ENCODE measurements at places on chromosomes 5 and 9. TPM values are rescaled to one million over a fixed set of nuclear protein-coding genes. Genes with fewer than 3 reads are reported as not detected.

GRCh38 chr5:11128021-11128420 lies 367.0 kb upstream of the DAP start:
- H3K27ac ChIP-seq = no peak overlapping the region
- no peaks in the 10 kb centered on the region for H3K27me3 ChIP-seq
- H3K4me3 ChIP-seq = no peak overlapping the region
- H3K36me3 ChIP-seq = no peaks in the 10 kb centered on the region
- H3K4me1 ChIP-seq = no peaks in the 10 kb centered on the region
- no peak for DNase-seq

DNA sequence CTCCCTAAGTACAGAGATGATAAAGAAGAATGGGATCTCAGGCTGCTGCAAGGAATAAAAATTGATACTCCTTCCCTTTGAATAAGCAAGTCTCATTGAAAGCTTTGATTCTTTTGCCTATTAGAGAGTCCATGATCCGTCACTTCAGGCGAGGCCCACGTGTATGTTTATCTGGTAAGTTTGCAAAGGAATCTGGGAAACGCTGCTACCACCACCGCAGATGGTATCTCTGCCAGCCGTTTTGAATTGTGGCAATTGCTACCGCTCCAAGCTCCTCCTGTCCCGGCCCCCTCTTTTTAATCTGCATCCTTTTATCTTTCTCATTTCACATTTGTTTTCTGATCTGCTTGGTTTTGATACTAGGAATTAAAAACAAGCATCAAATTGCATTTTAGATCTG lies 42.9 kb upstream of the GRIA1 start:
- no peak for DNase-seq
- H3K4me3 ChIP-seq = no peak overlapping the region
- no peaks in the 10 kb centered on the region for H3K4me1 ChIP-seq
- no peaks in the 10 kb centered on the region for H3K27me3 ChIP-seq

The PTPA gene
- total RNA-seq = 104 TPM

GRCh38 chr9:129023036-129023907 lies 4.9 kb downstream of the SH3GLB2 start:
- H3K4me3 ChIP-seq = no peak overlapping the region
- peaks cover 3% of the 10 kb centered on the region for H3K36me3 ChIP-seq
- no peaks in the 10 kb centered on the region for H3K27me3 ChIP-seq
- peaks cover 22% of the 10 kb centered on the region for H3K4me1 ChIP-seq

GRCh38 chr5:135128361-135128760 lies 94.3 kb upstream of the PITX1 start:
- H3K36me3 ChIP-seq = no peaks in the 10 kb centered on the region
- H3K4me1 ChIP-seq = no peaks in the 10 kb centered on the region
- H3K4me3 ChIP-seq = no peak overlapping the region
- no peaks in the 10 kb centered on the region for H3K27me3 ChIP-seq
- H3K27ac ChIP-seq = no peak overlapping the region

- no peak overlapping the region for H3K27ac ChIP-seq
- no peak overlapping the region for H3K4me3 ChIP-seq
- DNase-seq = no peak
- H3K27me3 ChIP-seq = no peaks in the 10 kb centered on the region
- H3K36me3 ChIP-seq = peaks cover 22% of the 10 kb centered on the region
- no peaks in the 10 kb centered on the region for H3K4me1 ChIP-seq
Measured at GRCh38 chr9:122325124-122325523, 45.7 kb upstream of the PTGS1 start.

DNA sequence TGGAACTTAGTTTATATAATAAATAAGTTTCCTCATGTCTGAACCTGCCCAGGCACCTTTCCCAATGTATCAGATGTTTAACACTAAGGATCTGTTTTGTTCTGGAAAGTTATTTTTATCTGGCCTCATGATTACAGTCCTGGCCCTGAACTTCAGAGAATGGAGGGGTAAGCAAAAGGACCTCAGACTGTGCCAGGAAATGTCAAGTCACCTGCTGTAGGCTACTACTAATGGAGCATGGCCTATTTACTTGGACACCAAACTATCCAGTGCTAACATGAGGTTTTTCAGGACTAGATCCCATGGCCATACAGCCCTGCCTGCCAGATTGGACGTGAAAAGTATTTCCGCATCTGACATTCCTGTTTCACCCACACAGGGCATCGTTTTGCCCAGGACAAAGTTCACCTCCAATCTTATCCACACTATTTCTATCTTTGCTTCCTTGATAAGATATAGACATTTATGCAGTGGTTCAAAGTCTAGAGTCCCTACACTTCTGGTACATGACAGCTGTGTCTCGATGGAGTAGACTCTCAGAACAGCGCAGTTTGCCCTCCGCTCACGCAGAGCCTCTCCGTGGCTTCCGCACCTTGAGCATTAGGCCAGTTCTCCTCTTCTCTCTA lies at the start of gene BTNL8:
BTNL8 (plus strand) TSS at position 539 of the 626 bp plus-strand sequence. CDS start 152 bp downstream, outside the sequence.
- H3K27me3 ChIP-seq = no peaks in the 10 kb centered on the region
- H3K4me1 ChIP-seq = peaks cover 4% of the 10 kb centered on the region
- H3K36me3 ChIP-seq = no peaks in the 10 kb centered on the region
- DNase-seq = no peak
- no peak within 1 kb of the TSS for H3K4me3 ChIP-seq

GRCh38 chr9:127035423-127035822 lies 87.0 kb downstream of the ANGPTL2 start:
- H3K4me1 ChIP-seq = no peaks in the 10 kb centered on the region
- DNase-seq = no peak
- H3K4me3 ChIP-seq = no peak overlapping the region
- no peaks in the 10 kb centered on the region for H3K27me3 ChIP-seq
- H3K27ac ChIP-seq = no peak overlapping the region

The BSPRY gene
- 11.7 TPM for total RNA-seq

Measured in activated naive CD8-positive, alpha-beta T cell treated with anti-CD3 and anti-CD28 coated beads for 36 hours (primary cell).